DMS79 treated with DMSO at 0.1 percent for 48 hours (cell line): ENCODE measurements at places on chromosomes 13 and 19.
A peak's percentile ranks its signal among the peaks of the same experiment; 100 is the strongest.

DNA sequence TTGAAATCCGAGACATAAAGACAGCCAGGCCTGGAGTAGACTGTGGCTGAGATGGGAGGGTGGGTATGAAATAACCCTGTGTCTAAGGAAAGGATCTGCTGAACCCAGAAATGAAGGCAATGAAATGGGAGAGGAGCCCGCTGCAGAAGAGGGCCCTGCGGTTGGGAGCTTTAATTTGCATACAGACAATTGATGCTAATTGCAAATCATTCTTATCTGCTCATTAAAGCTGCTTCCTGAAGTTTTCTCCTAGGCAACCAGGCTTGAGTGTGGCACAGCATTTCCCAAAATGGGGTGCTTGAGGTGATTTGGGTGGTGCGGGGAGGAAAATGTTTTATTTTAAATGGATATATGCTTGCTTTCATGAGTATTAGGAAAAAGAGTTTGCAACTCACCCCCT, 55.4 kb downstream of the DPF1 start:
- no peak for DNase-seq

DNA sequence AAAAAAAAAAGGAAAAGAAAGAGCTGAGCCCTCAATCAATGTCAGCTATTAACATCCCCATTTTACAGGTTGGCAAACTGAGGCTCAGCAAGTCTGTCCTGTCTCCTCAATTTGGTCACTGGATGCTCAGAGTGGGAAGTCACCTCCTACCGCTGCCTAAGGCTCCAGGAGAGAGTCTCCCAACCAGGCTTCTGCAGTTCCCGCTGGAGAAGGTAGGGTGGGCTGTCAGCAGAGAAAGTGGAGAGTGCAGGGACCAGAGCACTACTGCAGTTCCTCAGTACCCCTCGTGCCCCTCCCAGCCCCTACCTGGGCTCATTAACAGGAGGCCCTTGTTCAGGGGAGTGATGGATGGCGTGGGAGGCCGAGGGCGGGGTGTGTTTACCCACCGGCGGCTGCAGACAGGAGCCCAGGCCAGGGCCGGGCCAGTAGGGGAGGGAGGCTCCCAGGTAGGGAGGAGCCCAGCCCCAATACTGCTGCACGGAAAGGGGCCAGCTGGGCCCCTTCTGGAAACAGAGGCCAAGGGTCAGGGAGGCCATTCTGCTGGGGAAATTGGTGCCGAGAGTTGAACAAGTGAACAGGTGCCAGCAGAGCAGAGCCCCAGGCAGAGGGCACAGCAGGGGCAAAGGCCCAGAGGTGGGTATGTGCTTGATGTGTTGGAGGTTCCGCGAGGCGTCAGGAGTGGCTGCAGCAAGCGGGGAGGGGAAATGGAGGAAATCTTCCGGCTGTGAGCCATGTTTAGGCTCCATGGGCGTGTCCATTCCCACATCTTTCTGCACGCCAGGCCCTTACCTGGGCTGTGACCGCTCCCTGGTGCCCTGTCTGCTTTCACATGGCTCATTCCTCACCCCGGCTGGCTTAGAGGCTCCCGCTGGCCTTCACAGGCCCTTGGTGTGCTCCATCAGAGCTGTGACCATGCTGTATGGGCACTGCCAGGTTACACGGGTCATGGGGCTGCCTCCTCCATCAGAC, 7.6 kb upstream of the COMP start:
- DNase-seq: no peak

GRCh38 chr19:31154021-31154420, 195.2 kb downstream of the TSHZ3 start:
- DNase-seq: no peak

DNA sequence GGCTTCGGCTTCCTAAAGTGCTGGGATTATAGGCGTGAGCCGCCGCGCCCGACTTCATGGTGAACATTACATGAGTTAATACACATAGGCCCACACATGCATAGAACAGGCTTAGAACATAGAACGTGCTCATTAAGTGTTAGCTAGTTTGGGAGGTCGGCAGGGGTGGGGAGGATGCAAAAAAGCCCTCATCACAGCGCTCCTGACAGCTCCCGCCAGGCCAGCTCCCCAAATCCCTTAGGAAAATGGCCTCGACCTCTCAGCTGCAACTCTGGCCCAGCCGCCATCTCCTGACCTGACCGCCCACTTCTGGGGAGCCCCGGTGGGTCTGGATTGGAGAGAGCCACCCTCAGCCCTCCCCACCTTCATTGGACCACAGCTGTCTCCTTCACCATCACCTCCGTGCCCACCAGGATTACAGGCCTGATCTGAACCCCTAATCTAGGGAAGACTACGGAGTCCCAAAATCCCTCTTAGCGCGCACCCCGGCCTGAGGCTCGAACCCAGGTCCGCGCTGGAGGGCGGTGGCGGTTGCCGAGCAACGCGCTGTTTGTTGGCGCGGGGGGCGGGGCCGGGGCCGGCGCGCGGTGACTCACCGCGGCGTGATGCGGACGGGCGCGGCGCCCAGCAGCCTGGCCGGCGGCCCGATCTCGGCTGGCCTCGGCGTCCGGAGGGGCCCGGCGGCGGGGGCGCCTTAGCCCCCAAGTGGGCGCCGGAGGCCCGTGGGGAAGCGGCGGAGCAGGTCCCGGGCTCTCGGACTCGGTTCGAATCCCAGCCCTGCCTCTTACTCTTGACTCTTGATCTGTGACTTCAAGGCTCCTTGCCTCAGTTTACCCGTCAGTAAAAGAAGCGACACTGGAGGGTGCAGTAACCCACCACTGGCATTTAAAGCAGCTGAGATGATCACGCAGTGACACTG, 26.7 kb upstream of the NANOS3 start:
- DNase-seq: peak; percentile 48

- DNase-seq: peak; percentile 53
Observed at GRCh38 chr19:1136201-1136600, 32.4 kb downstream of the GPX4 start.

DNA sequence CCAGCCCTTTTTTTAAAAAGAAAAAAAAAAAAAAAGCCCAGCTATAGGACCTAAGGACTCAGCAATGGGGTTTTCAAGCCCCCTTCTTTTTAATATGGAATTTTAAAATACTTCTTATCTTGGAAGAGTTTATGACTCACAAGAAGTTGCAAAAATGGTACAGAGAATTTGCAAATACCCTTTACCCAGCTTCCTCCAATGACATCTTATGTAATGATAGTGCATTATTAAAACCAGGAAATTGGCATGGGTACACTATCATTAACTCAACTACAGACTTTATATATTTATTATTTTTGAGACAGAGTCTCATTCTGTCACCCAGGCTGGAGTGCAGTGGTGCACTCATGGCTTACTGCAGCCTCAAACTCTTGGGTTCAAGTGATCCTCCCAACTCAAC, 16.1 kb downstream of the TMEM38A start:
- DNase-seq: no peak

DNA sequence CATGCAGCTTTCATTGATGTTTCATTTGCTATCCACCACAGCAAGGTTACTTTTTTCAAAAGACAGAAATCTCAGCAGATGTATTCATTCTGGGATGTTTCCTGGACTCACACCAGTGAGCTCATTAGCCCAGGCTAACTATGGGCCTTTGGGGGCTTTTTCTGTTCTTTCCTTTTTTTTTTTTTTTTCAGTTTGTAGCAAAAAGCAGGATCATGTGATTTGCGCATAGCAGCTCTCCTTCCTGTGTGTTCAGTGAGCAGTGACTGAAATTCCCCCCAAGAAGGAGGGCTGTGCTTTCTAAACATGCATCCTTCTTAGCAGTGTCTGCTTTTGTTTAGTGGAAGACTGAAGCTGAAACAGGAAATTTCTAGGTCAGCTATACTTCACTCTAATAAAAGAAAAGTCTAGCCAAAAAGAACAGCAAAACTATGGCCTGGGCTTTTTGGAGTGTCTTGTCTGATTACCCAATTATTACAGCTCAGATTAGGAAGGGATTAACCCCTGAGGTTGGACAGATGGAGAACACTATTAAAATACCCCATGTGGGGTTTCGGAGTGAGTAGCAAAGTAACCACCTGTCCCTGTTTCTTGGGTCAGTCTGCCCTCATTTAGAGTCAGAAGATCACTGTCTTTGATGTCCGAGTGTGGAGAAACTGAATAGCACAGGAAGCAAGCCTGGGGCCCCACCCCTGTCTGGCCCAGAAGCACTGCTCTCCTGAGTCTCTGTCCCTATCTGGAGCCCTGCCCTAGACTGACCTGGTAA, 8.9 kb upstream of the AMER2 start:
- DNase-seq: no peak

DNA sequence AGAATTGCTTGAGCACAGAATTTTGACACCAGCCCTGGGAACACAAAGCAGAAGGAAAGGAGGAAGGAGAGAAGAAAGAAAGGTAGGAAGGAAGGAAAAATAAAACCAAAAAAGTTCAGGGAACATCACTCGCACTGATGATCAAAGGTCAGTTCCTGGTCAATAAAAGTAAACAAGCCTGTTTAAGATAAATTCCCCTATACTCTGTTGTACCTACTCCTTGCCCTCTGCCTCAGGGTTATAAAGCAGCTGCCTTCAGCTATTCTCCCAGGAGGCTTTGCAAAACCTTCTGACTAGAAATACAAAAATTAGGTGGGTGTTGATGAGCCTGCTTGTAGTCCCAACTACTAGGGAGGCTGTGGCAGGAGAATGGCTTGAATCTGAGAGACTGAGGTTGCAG, 14.9 kb upstream of the ZNF91 start:
- no peak for DNase-seq
